CD4-positive, alpha-beta T cell treated with Interleukin-4 for 1 hour (primary cell): ENCODE measurements at places on chromosomes 7 and 10.
A peak's percentile ranks its signal among the peaks of the same experiment; 100 is the strongest.

GRCh38 chr10:8137272-8137681, 82.8 kb downstream of the GATA3 start:
- DNase-seq: no peak

GRCh38 chr10:34729619-34730018, 85.5 kb downstream of the PARD3 start:
- DNase-seq: no peak

GRCh38 chr10:121579656-121580055, 18.6 kb downstream of the FGFR2 start:
- no peak for DNase-seq

DNA sequence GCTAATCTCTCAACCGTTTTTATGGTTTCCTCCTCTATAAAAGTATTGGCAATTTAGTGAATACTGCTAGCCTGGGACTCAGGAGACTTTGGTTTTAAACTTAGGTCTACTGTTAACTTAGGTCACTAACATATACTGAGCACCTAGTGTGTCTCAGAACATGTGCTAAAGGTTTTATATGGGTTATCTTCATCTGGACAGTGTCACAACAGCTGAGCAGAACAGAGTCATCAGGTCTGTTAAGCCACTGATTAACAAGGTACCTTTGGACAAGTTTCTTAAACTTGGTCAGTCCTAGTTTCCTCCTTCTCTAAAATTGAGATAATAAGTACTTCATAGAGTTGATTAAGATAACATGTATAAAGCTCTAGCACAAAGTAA, 30.6 kb downstream of the NET1 start:
- DNase-seq: no peak

- no peak for DNase-seq
These were observed 6.7 kb downstream of the KCP start for GRCh38 chr7:128903621-128904361.

DNA sequence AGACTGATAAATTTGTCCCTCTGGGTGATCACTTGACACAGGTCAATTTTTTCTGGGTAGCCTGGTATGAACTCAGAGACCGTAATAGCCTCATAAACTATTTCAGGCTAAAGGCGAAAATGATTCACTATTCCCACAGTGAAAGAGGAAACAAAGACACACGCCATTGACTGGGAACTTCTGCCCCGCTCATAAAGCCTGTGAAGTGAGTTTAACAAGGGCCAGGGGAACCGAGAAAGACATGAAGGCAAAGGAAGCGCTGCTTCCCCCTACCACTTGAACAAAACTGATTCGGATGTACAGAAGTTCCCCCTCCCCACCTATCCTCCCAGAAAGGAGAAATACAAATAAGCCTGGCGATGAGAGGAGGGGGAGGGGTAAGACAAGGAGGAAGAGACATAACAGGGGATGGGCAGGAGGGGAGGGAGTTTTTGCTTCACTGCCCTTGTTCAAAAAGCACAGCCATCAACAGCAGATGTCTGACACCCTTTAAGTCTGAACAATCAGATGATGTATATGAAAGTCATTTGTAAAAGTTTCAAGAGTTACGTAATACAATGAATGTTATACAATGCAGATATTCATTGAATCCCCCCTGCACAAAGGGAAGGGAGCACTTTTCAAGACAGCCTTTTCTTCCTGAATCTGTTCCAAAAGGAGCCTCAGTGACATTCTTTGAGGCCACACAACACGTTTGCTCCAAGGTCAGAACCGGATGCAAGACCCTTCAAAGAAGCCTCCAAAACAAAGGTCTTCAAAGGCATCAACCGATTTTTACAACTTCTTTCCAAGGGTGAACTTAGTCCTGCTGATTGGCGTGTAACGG, 734 bp downstream of the ABCB4 start:
- peak; percentile 65 for DNase-seq

- DNase-seq: no peak
These were observed 199.6 kb upstream of the CELF2 start for GRCh38 chr10:10818082-10818481.

DNA sequence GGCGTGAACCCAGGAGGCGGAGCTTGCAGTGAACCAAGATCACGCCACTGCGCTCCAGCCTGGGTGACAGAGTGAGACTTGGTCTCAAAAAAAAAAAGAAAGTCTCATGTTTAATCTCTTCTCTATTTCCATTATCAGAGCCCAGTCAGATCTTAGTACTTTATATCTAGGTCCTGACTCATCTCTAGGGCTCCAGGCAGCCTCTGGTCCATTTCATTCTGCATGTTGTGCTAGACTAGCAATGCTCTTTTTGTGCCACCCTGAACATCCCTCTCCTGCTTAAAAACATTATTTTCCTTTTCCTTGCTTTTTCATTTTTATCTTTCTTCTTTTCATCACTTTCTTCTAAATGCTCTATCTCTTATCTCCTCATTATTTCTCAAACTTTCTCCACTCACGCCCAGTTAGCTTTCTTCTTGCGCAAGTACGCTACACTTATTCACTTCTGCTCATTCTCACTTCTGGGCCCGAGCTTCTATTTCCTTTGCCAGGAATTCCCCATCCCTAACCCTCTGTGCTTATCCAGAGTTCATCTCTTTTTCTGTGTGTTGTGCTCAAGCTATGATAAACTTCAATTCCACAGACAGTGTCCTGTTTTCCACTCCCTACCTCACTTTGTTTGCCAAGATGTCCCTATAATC, 63.9 kb downstream of the BTAF1 start:
- no peak for DNase-seq

DNA sequence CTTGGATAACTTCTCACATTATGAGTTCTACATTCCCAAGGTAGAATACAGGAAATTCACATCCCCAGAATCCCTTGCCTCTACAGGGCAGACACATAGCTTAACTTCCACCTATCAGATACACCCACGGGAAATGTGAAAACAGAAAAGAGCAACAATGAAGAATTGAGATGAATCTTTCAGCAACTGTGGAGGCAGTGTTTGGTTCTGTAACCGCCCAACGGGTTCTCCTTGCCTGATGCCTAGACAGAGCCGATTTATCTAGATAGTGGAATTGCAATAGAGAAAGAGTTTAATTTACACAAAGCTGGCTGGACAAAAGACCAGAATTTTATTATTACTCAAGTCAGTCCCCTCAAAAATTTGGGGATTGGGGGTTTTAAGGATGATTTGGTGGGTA, 138.8 kb downstream of the MTPAP start:
- no peak for DNase-seq

- no peak for DNase-seq
These were observed 597.6 kb downstream of the PCDH15 start for GRCh38 chr10:54203401-54203800.

DNA sequence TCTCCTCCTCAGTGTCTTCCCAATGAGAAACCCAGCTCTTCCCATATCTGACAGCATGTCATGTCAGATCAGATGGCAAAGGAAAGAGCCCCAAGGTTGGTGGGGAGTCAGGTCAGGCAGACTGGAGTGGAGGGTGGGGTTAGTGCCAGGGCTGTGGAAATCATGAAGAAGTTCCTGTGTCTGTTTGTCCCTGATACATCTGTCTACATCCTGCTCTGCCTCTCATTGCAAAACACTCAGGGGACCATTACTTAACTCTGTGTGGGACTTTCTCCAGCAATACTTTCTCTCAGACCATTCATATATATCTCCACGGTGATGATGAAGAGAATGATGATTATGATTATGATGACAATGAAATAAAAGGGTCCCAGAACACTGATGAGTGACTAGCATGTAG, 3.3 kb downstream of the PRRT4 start:
- DNase-seq: no peak

GRCh38 chr10:3924344-3924743, 139.3 kb upstream of the KLF6 start:
- no peak for DNase-seq

DNA sequence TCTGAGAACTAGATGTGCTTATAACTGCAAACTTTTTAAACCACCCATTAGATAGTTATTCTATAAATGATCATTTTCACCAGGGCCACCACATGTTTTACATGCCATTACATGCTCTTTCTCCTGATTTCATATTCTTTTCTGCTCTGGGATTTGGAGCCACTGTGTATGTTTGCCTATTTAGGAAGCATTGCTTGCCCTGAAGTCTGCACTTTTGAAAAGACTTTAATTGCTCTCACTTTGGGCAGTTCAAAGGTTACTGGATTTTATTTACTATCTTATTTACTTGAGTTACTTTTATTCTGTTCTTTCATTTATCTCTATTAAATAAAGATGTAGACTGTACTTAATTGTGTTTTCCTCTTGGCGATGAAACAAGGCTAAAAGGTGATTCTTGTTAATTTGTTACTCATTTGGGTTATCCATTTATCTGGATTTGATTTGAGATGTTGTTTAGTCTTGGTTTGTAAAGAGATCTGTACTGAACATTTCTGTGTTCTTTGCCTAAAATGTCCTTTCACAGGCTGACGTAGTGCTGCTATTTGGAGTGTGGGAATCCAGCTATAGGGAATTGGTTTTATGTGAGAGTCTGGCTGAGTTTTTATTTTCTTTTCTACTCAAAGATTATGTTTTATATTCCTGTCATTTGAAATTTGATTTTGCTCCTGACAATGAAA, 88.8 kb downstream of the SUGCT start:
- DNase-seq: no peak

DNA sequence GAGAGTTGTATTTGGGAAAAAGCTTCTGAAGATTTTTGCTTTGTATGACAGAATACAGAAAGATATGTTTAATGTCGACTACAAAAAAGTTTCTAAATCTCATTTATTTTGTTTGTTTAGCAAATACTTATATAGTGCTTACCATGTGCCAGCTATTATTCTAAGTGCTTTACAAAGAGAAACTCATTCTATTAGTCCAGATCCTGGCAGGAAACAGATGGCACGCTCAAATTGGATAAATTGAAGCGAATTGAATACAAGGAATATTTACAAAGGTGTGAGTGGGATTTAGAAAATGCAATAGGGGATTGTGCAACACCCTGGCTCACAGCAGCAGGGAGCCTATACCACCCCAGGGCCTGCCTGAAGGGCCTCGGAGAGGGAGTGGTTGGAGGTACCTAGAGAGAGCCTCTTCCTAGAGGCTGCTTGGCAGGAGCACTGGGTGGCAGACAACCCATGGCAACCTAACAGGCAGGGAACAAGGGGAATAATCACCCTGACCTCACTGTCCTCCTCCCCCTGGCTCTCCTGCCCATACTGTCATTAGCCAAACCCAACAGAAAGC, 27.6 kb upstream of the FAM204A start:
- no peak for DNase-seq

- no peak for DNase-seq
These were observed 7.0 kb downstream of the PRF1 start for GRCh38 chr10:70595566-70596016.

DNA sequence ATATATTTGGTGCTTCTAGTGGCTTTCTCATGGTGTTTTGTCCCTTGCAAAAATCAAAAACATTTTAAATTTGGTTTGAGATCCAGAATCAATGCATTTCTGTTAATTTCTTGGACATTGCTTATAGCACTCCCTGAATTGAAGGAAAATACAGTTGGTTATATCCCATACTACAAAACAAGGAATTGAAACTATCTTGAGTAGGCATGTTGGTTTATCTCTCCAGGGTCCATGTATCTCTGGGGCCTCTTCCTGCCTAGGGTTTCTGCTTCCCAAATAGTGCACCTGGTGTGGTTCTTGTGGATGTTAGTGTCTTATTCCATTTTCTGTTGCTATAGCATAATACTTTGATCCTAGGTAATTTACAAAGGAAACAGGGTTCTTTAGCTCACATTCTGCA, 212.4 kb downstream of the CAMK1D start:
- no peak for DNase-seq

DNA sequence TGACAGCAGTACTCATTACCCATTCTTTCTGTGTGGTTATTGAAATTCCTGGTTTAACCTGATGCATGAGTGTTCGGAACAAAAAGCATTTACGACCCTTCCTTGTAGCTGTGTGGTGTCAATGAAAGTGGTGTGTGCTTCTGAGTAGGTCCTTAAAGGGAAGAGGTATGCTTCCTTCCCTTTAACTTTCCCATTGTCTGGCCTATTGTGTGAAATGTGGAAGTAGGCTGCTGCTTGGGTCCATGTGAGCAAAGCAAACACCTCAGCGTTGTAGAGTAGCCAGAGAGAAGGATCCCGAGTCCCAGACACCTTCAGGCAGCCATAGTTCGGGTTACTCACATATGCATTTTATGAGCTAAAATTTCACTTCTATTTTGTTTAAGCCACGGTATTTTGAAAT, 74.7 kb downstream of the TSPAN12 start:
- DNase-seq: no peak

DNA sequence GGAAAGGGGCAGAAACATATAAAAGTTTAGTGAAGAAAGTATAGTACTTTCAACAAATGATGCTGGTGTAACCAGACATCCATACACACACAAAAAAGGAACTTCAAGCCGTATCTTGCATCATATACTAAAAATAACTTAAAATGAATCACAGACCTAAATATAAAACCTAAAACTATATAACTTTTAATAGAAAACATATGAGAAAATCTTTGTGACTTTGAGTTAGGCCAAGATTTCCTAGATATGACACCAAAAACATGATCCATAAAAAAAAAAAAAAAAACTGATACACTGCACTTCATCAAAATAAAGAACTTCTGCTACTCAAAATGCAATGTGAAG, 40.9 kb downstream of the NUDCD3 start:
- no peak for DNase-seq

DNA sequence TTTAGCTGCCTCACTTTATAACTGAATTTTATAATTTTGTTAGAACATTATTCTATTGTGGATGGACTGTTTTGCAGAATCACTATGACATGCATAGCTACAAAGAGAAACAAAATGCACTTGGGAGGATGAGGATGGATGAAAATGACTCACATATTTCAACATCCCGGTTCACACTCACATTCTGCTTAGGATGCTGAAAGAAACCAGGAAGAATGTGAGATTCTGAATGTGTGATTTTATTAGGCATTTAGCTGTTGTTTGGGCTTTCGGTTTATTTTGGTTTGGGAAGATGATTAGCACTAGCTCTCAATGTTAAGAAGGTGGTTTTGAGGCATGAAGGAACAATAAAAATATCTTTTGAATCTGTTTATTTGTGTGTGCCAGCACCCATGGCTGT, 235.5 kb downstream of the SEMA3E start:
- no peak for DNase-seq

- no peak for DNase-seq
These were observed 314.0 kb downstream of the DNAJB6 start for GRCh38 chr7:157650801-157651200.

- DNase-seq: no peak
These were observed 91.4 kb upstream of the CYP26C1 start for GRCh38 chr10:92969151-92969550.

GRCh38 chr7:36763132-36763816, 39.0 kb upstream of the AOAH start:
- no peak for DNase-seq

- DNase-seq: no peak
These were observed 17.1 kb downstream of the GRID1 start for GRCh38 chr10:86349474-86349873.

DNA sequence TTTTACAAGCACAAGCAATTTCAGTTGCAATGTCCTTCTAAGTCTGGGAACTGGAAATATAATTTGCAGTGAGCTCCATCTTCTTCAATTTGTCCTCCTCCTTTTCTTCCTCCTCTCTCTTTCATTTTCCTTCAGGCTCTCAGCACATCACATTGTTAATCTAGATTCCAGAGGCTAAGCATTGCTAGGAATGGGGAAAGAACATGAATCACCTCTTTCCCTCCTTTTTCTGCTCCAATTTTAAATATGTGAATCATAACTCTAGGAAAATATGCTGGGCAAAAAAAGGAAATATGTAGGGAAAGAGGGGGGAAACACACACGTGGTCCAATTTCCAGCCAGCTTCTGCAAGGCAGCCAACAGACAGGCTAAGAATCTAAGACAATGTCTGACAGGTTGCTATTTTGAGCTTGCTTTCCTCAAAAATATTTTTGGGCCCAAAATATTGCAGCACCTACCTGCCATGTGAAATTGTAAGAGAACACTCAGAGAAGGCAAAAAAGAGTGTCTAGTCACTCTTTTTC, 72.7 kb upstream of the NUPR2 start:
- no peak for DNase-seq
